ENCODE measurements at places on chromosomes 7 and 10.
A peak's percentile ranks its signal among the peaks of the same experiment; 100 is the strongest.

GRCh38 chr10:70433581-70434280, 7.8 kb downstream of the NODAL start:
- no peak for DNase-seq

DNA sequence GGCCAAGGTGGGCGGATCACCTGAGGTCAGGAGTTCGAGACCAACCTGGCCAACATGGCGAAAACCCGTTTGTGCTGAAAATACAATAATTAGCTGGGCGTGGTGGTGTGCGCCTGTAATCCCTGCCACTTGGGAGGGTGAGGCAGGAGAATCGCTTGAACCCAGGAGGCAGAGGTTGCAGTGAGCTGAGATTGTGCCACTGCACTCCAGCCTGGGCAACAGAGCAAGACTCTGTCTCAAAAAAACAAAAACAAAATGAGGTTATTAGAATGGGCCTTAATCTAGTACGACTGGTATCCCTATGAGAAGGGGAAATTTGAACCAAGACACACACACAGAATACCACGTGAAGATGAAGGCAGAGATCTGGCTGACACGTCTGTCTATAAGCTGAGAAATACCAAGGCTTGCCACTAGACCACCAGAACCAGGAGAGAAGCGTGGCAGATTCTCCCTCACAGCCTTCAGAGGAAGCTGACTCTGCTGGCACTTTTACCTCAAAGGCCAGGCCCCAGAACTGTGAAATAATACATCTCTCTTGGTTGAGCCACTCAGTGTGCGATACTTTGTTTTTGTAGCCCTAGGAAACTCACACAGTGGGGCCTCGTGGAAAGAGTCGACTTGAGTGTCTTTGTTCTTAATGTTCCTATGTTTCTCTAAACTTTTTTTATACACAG, 59.6 kb downstream of the TMEM209 start:
- DNase-seq = no peak

DNA sequence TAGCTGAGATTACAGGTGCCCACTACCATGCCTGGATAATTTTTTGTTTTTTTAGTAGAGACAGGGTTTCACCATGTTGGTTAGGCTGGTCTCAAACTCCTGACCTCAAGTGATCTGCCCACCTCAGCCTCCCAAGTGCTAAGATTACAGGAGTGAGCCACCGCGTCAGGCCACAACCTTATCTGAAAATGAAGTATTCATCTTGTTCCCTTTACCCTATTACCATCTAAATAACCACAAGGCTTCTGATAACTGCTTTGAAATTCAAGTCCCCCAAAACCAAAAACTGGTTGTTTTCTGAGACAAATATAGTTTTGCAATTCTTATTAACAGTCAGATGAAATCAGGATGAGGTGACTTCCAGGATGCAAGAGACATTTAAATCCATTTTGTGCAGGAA, 2.4 kb downstream of the TCTN3 start:
- peak; percentile 9 for DNase-seq

DNA sequence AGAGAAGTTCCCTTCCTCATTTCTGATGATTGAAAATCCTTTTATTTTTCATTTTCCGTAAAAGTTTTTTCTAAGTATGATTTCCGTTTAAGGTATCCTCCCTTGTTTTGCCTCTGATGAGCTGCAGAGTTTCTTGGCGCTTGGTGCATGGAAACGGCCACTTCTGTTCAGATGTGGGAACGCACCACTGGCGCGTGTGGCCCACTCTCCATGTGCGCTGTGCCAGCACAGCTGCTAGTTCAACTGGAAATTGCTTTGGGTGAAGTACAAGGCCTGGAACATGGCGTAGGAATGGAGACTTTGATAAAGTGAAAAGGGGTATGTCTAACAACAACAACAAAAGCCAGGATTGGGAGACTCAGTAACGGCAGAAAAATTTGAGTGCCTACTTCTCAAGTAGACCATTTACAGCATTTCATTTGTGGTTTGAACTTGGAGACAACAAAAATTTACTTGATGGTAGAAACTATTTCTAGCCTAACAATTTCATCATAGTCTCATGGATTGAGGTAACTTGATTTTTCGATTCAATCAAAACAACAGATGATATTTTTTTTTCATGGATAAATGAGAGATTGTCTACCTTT, 364.2 kb downstream of the SUGCT start:
- no peak for DNase-seq

DNA sequence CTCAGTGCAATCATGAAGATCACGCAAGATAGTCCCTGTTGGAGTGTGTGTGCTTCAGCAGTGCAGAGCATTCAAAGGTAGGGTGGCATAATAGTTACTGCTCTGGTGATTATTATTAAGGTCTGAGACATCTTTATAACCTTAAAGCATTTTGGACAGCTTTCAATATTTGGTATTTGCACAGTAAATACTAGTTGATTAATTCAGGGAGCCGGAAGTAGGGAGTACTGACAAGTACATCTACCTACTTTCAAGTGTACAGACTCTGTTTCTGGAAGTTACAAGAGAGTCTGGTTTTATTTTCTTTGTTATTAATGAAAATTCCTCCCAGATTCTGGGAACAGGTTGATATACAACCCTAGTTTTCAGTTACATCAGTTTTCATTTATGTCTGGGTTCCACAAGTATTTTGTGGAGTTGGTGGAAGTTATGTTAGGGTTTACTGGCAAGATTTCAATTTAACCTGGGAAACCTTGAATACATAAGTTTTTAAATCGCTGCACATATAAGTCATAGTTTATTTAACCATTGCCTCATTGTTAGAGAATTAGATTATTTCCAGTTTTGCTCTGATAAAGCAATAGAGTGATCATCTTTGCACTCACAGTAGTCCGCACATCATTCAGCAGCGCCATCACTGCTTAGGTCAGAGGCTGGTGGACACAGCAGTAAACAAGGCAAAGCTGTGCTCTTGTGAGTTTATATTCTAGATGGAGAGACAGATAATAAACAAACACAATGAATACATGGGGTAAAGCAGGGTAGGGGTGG, 366.6 kb downstream of the REEP3 start:
- no peak for DNase-seq

DNA sequence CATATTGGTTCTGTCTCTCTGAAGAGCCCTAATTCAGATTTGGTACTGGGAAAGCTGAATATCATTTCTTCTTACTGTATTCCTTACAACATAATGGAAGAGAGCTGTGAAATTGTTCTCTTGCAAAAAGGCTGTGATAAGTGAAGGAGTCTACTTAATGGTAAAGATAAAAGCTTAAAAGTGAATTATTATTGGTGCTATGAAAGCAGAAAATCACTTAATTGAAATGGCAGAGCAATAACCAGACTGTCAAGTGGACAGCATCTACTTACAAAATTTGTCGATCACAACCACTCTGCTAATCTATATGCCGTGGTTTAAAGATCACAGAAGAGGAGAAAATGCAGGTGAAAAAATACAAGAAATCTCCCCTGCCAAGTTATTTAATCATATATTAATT, 264.7 kb upstream of the TEX47 start:
- DNase-seq = no peak

- DNase-seq = peak; percentile 92
Measured at GRCh38 chr7:138161600-138162081, 85.4 kb downstream of the AKR1D1 start.

- DNase-seq = peak; percentile 62
Measured at GRCh38 chr10:128049226-128050120, 76.8 kb downstream of the MKI67 start.

GRCh38 chr10:114925587-114926586, 12.1 kb upstream of the TRUB1 start:
- peak; percentile 85 for DNase-seq

Measured in hematopoietic multipotent progenitor cell treated with erythropoietin and hydrocortisone succinate and interleukin-3 and kit ligand, for 8 days (in vitro differentiated cells).